ENCODE measurements at places on chromosomes 1 and 21.

DNA sequence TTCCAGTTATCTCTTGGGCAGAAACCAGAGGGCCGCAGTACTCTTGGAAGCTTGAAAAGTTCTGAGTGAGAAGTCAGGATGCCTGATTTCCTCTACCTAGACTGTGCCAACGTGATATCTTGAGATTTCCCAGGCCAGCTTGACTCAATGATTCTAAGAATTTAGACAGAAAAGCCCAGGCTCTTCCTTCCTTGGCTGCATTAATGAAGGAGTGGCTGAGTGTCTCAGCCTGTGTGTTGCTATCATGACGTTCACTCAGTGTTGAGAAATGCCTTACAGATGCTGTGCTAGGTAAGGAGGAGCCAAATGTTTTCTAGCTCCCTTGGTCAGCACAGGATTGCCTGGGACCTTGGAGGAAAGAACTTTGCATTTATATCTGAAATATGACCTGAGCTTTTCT, 454.1 kb upstream of the USP24 start:
- no peak for DNase-seq

GRCh38 chr1:44262816-44263567, 49.7 kb downstream of the DMAP1 start:
- DNase-seq = no peak

DNA sequence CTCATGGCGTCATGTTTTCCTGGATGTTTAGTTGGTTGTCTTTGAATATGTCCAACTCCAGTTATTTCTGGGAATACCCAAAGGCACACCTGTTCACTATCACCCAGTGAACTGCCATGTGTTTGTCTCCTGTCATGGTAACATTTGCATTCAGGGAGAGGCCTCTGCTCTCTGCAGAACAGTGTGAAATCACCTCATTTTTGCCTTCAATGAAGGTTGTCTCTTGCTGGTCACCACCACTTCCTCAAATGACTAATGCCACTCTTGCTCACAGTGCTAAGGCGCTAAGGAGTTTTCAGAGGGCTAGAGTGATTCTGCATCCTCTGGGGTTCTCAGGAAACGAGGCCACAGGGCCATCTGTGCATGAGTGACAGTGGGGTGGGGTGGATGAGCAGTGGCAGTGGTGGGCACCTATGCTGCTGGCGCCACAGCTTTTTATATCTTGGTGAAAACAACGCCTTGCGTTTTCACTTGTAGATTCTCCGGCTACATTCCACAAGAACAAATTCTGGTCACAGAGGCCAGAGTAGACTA, 60.0 kb upstream of the ATP5PO start:
- DNase-seq = peak; percentile 87

GRCh38 chr21:30102871-30103270, 63.7 kb downstream of the CLDN17 start:
- no peak for DNase-seq

- no peak for DNase-seq
These were observed 94.4 kb downstream of the NAV1 start for GRCh38 chr1:201633297-201633696.

Data from RCC 7860 (cell line).